ENCODE measurements at places on chromosomes 4 and X.

GRCh38 chr4:115575851-115576250 lies 462.4 kb upstream of the NDST4 start:
- no peak for DNase-seq

DNA sequence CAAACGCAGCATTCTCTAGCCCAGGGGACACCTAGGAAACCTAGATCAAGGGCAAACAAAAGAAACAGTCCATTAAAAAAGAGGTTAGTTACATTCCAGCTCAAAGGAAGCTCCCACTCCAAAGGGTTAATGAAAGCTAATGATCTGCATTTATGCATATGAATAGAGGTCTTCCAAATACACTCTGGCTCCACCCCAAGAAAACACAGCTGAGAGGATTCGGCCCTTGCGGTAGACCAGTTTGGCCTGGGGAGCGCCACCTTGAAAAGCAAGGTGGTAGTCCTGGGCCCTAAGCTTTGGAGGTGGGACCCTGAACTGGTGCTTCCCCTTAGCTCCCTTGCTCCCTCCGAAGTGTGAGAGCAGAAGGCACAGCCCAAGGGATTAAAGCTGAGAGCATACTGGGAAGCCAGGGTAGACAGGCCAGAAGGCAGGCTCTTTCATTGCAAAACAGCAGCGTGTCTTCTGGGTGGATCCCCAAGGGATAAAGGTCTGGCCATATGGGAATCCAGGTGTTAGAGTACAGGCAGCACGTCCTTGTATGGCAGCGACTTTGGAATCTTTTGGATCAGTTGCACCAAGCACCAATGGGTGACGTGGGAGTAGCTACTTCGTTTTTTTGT lies 3.7 kb downstream of the GABRQ start:
- DNase-seq = no peak

DNA sequence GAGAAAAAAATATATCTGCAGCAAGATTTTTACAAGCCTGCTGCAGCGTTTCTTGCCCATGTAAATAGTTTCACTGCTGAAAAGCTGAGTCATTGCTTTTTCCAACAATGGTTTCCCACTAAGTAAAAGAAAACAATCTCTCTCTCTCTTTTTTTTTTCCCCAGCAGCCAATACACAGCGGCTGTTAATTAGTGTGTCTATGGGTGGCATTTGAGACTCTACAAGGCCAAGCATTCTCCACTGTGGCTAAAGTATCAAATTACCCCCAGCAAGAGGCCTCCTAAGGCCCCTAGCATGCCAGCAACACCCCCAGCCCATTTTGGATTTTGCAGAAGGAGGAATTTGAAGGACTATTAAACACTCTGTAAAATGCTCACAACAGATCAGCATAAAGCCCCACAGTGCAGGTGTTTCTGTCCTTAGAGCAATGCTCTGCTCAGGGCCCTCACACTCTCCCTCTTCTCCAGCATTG lies 837.4 kb downstream of the TRIML1 start:
- peak; percentile 27 for DNase-seq

- no peak for DNase-seq
Observed at GRCh38 chr4:98204236-98204553, 57.0 kb upstream of the RAP1GDS1 start.

DNA sequence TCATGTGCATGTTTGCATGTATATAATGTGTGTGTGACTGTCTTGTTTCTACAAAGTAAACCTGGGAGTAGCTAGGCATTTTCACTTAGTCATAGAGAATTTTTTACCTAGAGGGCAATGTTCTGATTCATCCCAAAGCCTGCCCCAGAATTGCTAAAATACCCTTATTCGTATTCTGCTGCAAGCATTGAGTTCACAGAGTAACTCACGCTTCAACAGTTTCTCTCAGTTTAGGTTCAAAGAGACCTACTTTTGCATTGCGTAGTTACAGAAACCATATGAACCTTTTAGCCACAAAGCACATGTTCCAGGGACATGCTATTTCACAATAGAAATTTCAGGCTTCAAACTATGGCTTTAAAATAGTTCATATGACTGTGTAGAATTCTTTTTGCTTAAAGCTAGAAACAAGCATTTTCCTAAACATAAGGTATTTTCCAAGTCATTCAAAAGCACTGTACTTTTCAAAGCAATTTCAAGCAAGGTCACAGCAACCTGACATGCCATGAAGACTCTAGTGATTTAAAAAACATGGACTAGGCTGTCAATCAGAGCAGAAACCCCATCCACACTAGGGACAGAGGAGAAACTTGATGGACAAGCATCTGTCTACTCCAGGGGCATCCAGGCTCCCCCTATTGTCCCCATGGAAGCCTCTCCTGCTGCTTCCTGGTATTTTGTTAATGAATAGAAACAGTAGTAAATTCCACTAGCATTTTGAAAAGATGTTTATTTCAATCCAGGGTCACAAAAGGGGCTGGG lies 81.5 kb upstream of the MAPK10 start:
- DNase-seq = no peak

- no peak for DNase-seq
Observed at GRCh38 chr4:37663552-37663951, 22.6 kb downstream of the RELL1 start.

DNA sequence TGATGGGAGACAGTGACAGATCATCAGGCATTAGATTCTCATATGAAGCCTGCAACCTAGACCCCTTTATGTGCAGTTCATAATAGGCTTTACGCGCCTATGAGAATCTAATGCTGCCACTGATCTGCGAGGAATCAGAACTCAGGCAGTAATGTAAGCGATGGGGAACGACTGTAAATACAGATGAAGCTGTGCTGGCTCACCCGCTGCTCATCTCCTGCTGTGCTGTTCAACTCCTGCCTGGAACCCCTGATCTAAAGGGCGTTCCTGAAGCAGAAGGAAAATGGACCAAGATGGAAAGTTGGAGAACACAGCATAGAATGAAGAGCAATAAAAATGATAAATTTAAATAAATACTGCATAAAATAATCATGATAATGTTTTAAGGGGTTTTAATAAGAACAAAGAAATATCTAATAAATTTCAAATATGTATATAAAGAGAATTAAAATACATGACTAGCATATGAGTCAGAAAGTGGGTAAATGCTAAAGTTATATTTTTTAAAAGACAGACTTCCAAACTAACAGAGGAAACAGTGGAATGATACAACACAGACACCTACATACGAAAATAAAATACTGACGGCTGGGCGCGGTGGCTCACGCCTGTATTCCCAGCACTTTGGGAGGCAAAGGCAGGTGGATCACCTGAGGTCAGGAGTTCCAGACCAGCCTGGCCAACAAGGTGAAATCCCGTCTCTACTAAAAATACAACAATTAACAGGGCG lies 59.2 kb downstream of the RBM47 start:
- no peak for DNase-seq

GRCh38 chr4:109052821-109053220 lies 249.6 kb downstream of the COL25A1 start:
- no peak for DNase-seq

- DNase-seq = no peak
Observed at GRCh38 chrX:11397680-11398079, 104.5 kb downstream of the AMELX start.

GRCh38 chr4:1547856-1548826 lies 136.0 kb downstream of the FAM53A start:
- no peak for DNase-seq

DNA sequence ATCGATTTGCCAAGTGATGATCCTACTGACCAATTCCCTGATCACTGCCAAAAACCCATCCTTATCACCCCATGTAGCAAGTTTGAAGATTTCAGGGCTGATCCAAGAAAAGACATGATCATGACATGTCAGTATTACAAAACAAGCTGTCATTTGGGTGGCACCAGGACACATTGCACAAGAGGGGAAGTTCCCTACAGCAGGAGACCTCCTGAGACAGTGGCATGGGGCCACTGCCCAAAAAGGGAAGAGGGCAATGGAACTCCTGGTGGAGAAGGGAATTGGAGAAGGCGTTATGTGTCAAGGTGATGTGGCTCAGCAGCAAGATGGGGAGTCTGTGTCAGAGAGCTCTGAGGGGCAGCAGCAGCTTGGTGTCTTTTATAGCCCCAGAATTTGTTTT lies 43.4 kb downstream of the ZNF182 start:
- DNase-seq = no peak

GRCh38 chr4:79248610-79249009 lies 77.3 kb downstream of the NAA11 start:
- no peak for DNase-seq

DNA sequence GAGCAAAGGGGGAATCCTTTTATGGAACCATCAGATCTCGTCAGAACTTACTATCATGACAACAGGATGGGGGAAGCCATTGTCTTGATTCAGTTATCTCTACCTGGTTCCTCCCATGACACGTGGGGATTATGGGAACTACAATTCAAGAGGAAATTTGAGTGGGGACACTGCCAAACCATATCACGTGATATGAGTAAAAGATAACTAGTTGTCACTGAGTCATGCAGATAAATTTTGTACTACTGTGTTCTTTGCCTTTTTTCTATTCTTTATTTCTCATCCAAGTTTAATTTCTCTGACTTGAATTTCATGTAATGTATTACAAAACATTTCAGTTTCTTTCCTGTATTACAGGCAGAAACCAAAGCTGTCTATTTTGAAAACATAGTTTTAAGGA lies 383.2 kb downstream of the EPHA5 start:
- no peak for DNase-seq

Measured in NCI-H2081 (cell line).